Foreskin keratinocyte (primary cell): ENCODE measurements at places on chromosomes 7 and 10.
A peak's percentile ranks its signal among the peaks of the same experiment; 100 is the strongest.

DNA sequence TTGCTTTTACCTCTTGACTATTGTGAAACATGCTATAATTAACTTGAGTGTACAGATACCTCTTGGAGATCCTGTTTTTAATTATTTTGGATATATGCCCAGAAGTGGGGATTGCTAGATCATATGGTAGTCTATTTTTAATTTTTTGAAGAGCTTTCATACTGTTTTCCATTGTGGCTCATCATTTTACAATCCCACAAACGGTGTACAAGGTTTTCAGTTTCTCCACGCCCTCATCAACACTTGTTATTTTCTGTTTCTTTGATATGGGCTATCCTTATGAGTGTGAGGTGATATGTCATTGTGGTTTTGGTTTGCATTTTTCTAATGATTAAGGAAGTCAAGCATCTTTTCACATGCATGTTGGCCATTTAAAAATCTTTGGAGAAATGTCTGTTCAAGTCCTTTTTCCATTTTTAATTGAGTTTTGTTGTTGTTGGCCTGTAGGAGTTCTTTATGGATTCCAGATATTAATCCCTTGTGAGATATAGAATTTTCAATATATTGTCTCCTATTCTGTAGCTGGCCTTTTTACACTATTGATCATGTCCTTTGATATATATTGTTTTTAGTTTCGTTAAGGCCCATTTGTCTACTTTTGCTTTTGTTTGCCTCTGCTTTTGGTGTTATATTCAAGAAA lies 7.5 kb downstream of the AGK start:
- peak; percentile 15 for DNase-seq

DNA sequence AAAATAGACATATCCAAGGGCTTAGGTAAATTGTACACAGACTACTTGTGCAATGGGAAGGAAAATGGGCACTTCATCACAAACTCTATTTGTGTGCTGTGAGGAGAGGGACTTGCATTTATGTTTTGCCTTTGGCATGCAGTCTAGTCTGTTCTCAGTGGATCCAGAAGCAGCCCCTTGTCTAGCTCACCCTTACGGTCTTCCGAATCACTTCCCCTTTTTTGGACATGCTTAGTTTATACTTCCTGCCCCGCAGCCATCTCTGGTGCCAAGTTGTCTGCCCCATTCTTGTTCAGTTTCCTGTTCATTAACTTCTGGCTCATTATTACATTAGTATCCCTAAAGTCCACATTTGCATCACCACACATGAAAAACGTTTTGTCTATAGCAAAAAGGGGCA lies 161.6 kb downstream of the NRCAM start:
- no peak for DNase-seq

DNA sequence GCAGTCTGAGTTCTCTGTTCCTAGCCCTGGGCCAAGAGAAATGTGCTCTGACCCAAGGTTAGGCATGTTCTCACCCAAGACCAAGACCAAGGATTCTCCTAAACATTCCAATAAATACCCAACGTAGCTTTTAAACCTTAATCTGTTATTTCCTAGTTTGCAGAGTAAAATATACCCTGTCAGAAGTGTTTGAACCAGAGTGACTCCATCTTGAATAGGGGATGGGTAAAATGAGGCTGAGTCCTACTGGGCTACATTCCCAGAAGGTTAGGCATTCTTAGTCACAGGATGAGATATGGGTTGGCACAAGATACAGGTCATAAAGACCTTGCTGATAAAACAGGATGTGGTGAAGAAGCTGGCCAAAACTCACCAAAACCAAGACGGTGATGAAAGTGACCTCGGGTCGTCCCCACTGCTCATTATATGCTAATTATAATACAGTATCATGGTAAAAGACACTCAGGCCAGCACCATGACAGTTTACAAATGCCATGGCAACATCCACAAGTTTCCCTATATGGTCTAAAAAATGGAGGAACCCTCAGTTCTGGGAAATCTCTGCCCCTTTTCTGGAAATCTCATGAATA lies 27.7 kb downstream of the PLXNA4 start:
- DNase-seq, result peak; percentile 45

GRCh38 chr10:10878963-10879362 lies 138.7 kb upstream of the CELF2 start:
- no peak for DNase-seq

DNA sequence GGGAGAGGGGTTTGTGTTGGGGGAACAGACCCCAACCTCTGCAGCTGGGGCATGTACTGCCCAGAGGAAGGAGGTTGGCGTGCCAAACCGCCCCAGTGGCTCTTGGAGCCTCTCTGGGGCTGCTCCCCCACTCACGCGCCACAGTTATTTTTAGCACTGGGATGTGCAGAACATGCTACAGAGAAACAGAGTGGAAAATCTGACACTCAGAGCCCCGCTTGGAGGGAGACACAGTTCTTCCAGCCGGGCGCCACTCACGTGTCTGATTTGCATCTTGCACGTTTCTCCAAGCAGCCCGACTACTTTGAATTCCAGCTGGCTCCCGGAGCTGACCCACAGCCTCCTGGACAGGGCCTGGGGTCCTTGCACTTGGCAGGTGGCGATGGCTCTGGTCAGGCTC lies 182.0 kb downstream of the RPS24 start:
- DNase-seq, result no peak

DNA sequence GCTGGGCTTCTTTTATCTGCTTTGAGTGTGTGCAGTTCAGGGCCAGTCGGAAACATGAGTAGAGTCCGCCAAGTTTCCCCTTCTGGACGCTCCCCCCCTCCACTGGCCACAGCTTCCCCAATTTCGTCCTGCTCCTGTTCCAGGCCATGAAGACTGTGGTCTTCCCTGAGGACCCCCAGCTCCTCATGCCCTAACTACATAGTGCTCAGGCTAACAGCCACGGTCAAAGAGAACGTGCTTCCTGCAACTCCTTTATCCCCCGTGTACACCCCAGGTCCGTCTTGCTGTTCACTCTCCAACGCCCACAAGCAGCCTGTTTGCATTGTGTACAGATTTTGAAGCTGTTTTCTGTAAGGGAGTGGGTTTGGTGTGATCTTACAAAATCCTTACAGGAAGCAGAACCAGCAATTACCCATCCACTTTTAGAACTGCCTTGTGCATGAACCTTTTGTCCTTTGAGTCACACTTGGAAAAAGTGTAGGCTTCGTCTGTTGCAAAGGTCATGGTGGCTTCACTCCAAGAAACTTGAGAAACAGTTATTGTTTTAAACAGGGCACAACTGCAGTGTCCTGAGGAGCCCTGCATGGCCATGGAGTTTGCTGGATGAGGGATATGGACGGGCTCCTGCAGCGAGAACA lies 77.0 kb upstream of the FAM20C start:
- DNase-seq, result no peak

DNA sequence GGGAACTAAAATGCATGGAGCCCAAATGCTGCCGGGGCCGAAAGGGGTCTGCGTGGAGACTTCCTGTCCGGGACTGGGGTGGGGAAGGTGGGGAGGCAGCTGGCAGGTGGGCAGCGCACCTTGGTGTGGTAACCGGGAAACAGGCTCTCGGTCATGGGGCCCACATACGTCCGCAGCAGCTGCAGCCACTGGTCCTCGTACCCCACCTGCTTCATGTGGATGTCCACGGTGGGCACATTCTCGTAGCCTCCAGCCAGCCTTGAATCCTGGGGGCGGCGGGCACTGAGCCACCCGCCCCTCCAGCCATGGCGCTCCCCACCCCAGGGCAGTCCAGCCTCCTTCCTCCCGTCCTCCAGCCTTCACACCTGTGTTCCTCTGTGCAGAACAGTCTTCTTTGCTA lies 6.6 kb upstream of the MOGAT3 start:
- no peak for DNase-seq

DNA sequence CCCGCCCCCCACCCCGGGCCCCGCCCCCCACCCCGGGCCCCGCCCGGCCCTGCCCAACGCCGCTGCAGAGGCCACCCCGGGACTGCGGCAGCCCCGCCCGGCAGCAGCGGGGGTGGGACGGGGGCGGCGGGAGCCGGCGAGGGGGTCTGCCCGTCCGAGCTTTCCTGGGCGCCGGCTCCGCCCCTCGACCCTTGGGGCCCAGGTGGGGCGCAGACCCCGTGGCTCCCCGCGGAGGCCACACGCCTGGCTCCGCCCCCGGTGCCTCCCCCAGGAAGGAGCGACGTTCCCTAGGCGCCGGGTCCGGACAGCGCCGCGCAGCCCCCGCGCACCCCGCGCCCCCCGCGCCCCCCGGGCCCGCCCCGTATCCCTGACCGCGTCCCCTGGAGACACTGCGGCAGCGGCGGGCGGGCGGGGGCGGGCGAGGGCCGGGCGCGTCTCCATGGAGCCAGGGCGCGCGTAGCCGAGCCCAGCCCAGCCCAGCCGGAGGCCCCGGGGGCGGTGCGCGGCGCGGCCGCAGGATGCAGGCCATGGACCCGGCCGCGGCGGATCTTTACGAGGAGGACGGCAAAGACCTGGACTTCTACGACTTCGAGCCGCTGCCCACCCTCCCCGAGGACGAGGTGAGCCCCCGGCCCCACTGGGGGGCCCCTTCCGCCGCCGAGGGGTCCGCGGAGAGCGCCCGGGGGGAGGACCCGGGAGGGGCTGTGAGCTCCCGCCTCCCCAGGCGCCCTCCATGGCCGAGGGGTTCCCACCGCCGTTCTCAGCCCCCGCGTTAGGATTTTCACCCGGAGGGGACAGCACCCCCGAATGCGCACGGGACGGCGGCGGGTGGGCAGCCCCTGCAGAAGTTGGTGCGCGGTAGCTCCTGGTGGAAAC lies at the start of gene KNDC1:
KNDC1 (plus strand) TSS at position 270 of the 876 bp plus-strand sequence; CDS start at position 519, 249 bp downstream.
- no peak for DNase-seq

GRCh38 chr10:110710621-110711020 lies 66.5 kb downstream of the RBM20 start:
- DNase-seq, result no peak

DNA sequence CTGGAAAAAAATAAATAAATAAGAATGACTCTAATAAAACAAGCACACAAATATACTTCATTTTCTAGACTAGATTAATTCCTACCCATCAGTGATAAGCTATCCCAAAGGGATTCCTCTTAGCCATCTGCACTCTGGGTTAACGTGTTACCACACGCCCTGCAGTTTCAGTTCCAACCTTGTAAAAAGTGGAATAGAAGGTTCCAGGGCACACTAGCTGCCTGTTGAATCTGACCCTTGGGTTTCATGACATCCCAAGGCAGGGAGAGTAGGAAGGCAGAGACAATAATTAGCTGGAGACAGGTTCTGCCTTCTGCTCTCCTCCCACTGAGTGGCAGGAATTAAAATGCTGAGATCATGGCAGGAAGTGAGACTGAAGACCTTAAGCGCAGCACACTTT lies 33.5 kb downstream of the SLC37A3 start:
- DNase-seq, result peak; percentile 86

DNA sequence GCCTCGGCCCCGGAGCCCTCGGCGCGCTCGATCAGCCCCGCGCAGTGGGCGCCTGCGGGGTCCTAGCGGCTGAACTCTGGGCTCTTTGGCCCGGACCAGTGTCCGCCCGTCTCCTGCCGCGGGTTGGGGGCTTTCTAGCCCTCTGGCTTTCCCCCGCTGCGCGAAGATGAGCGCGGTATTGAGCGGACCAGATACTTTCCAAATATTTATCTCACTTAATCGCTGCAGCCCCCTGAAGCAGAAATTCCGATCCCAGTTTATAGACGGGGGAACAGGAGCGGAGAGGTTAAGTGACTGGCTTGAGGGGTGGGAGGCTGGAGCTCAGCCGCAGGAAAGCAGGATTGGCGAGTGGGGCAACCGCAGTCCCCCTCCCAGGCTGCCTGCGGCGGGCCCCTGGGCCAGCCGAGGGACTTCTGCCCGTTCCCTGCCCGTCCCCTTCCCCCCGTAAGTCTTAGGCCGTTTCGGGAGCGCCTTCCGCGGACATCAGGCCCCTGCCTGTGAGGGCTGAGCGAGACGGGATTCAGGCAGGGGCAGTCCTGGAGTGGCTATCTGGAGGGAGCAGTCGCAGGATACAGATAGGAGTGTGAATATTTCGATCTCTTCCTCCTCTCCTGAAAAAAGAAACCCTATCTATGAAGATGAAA lies 565 bp downstream of the STRIP2 start:
- no peak for DNase-seq

DNA sequence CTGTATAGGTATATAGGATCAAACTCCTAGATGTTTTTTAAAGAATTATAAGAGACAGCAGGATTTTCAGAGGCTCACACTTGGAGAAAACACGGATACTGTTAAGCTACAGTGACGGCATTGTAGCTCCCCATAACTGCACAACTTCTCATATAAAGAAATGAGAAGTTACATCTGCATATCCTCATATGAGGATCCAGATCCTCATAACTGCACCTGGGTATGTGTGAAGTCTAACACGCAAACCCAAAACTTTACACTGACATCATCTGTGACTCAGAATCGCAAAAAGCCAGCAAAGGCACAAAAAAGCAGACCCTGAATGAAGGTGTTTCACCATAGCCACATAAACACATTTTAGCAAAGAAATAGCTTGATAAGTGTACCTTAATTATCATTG lies 34.1 kb downstream of the NEBL start:
- DNase-seq, result no peak

GRCh38 chr7:107430057-107430456 lies 39.8 kb upstream of the GPR22 start:
- DNase-seq, result peak; percentile 2

DNA sequence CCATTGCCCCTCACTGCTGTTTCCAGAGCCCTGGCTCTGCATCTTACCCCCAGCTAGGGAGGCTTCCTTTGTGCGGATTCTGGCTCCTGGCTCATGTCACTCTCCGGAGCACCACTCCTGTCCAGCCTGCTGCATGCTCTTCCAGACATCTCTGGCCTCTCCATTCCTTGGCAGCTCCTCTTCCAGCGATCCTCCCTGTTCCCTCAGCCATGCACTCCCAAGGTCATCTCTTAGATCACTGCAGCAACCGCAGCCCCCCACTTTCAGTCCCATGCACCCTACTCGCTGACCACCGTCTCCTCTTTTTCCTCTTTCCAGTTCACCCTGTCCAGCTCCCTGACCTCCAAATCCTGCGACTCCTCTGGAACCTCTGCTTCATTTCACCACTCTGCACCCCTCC lies 6.9 kb upstream of the SMARCD3 start:
- DNase-seq, result no peak

DNA sequence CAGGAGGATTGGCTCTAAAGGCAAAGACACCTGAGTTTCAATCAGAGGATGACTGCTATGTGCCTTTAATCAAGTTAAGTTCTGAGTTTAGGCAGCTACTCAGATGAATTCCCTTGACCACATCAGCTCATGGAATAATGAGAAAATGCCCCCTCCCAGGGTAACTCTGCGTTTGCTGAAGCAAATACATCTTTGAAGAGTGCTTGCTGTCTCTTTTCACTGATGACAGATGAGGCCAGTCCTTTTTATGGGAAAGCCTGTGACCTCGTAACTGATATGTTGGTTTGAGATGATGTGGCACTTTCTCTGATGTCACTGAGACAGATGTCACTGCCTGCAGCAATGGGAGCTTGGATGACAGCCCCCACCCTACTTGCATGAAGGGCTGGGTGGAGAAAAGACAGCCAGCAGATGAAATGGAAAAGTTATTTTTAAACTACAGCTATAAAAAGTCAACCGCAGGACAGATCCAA lies 43.7 kb upstream of the DGKI start:
- no peak for DNase-seq

DNA sequence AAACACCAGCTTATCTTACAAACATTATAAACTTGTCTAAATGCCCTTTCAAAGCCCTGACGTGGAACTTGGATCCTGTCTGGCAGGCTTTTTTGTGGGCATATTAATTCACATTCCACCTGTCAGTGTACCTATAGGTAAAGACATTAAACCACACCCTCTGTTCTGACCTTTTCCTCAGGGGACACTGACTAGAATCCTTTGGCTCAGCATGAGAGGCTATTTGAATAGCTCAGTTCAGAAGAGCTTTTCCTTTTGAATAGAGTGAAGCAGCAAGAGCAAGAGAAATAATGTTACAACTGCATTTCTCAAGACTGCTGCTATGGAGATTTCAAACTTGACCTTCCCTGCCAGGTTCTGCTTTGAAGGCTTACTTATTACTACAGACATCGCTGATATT lies 76.9 kb downstream of the CYP51A1 start:
- peak; percentile 56 for DNase-seq

GRCh38 chr10:27319752-27320431 lies 79.3 kb upstream of the ACBD5 start:
- peak; percentile 66 for DNase-seq
